Stimulated activated CD8-positive, alpha-beta memory T cell treated with anti-CD3 and anti-CD28 coated beads, Interleukin-4, amount 100 ng/mL, for 1 hour (primary cell): ENCODE measurements at places on chromosomes 1 and 21.

- DNase-seq = no peak
These were observed 67.9 kb downstream of the MDM4 start for GRCh38 chr1:204583909-204584632.

DNA sequence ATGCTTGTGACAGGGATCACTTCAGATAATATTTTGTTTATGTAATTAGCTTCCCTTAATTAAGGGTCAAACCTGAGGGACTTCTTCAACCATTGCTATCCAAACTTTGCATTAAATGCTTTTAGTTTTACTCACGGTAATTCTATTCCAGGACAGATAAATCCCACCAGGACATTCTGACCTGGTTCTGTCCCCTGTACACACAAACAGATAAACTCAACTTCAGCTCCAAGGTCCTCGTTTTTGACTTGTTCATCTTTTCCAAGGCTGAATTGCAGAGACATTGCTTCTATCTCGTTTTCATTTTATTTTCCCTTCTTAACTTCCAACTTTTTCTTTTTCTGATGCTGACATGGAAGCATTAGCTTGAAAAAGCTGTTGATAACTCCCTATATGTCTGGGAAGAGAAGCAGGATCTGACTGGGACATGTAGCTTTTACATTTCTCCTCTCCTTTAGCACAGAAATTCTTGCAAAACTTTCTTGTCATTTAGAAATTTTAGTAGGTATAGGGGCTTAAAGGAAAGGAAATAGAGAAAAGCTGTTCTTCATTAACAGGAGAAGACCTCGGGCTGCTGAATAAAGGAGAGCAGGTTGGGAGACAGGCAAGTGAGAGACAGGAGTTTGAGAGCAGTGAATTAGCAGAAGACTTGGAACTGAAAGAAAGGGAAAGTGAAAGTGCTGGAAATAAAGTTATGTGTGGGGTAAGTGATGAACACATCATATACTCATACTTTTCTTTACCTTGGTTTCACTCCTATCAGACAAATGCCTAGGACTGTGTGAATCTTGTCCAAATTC is 231.7 kb upstream of the B3GALT2 start:
- no peak for DNase-seq

- DNase-seq = no peak
These were observed 12.7 kb downstream of the USP48 start for GRCh38 chr1:21770201-21770600.

- no peak for DNase-seq
These were observed 42.1 kb upstream of the DEPDC1 start for GRCh38 chr1:68538941-68539340.

DNA sequence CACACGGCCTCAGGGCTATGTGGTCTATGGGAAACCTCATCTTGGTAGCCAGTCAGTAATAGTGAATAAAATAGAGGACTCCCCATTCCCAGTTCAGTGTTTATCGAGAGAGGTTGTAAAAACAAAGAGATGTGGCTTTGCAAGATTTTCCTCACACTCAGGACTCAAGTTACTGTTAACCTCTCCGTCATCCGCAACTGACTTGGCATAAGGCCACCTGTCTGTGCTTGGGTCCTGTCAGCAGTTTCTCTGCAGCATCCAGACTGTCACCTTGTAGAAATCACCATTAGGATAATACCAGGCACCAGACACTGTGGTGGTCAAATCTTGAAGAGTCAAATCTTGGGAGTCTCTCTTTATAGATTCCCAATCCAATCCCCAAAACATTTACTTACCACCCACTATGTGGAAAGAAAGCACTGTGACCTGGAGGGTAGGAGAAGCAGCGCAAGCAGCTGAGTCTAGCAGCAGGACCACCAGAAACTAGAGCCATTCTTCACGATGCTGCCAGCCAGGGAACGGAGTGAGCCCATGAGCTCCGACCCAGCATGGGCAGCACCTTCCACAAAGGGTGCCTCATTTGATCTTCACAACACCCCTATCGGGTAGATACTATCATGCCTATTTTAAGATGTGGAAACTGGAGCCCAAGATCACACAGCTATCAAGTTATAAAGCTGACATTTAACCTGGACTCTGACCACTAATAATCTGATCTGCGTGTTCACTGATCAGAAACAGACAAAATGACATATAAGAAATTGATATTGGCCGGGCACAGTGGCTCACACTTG is 5.6 kb upstream of the GPR25 start:
- DNase-seq = no peak

GRCh38 chr21:41240040-41240439 is 72.1 kb downstream of the BACE2 start:
- DNase-seq = no peak

- no peak for DNase-seq
These were observed 140.8 kb upstream of the RAB4A start for GRCh38 chr1:229130028-229130668.

DNA sequence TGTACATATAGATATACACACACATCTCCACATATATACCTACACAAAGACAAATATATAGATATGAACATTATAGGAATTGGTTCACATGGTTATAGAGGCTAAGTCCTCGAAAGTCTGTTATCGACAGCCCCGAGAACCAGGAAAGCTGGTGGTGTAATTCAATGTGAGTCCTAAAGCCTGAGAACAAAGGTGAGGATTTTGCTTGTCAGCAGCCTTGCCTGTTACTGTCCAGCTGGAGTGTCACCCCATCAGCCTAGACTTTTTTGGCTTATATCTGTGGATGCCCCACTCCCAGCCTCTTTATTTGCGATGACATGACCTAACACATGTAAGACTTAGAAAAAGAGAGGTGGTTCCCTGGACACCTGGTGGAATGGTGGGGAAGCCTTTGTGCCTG is 97.0 kb downstream of the GIPC2 start:
- no peak for DNase-seq

- DNase-seq = no peak
These were observed 30.5 kb downstream of the SLC9A1 start for GRCh38 chr1:27124405-27124804.
